ENCODE measurements at places on chromosomes 1 and 21. TPM values are rescaled to one million over a fixed set of nuclear protein-coding genes. Genes with fewer than 3 reads are reported as not detected.
A peak's percentile ranks its signal among the peaks of the same experiment; 100 is the strongest.

DNA sequence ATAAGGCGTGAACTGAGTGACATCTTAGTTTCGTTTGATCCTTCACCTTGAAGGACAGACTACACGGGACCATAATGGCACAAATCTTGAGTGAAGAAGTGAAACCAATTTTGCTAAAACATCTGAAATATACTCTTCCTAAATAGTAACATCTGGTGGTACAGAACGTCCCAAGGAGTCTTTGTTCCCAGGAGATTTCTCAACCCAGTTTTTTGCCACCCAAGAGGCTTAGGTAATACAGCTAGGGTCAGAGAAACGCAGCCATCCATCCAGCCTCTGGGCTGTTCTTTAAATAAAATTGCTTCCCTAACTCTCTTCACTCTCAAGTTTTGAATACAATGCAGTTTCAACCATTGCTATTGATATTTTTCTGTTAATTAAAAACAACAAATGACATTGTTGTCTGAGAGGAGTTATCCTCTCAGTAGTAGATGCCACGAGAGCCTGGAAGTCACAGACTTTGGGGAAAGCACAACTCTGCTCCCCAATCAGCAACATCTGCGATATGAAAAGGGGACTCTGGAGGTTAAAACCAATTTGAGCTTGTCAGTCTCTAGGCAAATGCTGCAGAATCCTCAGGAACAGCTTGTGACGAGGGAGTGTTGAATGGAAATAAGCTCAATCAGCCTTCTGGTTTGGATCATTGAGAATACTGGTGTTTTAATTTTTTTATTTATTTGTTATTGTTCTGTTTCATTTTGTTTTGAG is 394.3 kb upstream of the ADGRL2 start:
- no peak overlapping the region for H3K4me3 ChIP-seq
- H3K27me3 ChIP-seq = no peaks in the 10 kb centered on the region
- DNase-seq = no peak
- no peaks in the 10 kb centered on the region for H3K4me1 ChIP-seq

- no peaks in the 10 kb centered on the region for H3K36me3 ChIP-seq
- no peak for DNase-seq
- H3K27ac ChIP-seq = no peak overlapping the region
- H3K4me1 ChIP-seq = no peaks in the 10 kb centered on the region
These were observed 25.4 kb downstream of the NUF2 start for GRCh38 chr1:163347106-163347505.

GRCh38 chr1:43822040-43822690 is 111.4 kb upstream of the ARTN start:
- no peaks in the 10 kb centered on the region for H3K36me3 ChIP-seq
- H3K27ac ChIP-seq = no peak overlapping the region
- no peak overlapping the region for H3K4me3 ChIP-seq
- H3K4me1 ChIP-seq = no peaks in the 10 kb centered on the region
- no peaks in the 10 kb centered on the region for H3K27me3 ChIP-seq

PTGER3 gene
- total RNA-seq = 2.7 TPM

MYOC gene
- 0.69 TPM for total RNA-seq

- no peak for DNase-seq
- H3K4me3 ChIP-seq = no peak overlapping the region
- no peaks in the 10 kb centered on the region for H3K27me3 ChIP-seq
- no peaks in the 10 kb centered on the region for H3K36me3 ChIP-seq
These were observed 59.3 kb downstream of the IGSF5 start for GRCh38 chr21:39804240-39804639.

GRCh38 chr1:201217851-201218250 is 27.2 kb downstream of the IGFN1 start:
- H3K4me3 ChIP-seq = no peak overlapping the region
- no peaks in the 10 kb centered on the region for H3K36me3 ChIP-seq
- no peak for DNase-seq
- H3K27ac ChIP-seq = no peak overlapping the region
- no peaks in the 10 kb centered on the region for H3K27me3 ChIP-seq

DNA sequence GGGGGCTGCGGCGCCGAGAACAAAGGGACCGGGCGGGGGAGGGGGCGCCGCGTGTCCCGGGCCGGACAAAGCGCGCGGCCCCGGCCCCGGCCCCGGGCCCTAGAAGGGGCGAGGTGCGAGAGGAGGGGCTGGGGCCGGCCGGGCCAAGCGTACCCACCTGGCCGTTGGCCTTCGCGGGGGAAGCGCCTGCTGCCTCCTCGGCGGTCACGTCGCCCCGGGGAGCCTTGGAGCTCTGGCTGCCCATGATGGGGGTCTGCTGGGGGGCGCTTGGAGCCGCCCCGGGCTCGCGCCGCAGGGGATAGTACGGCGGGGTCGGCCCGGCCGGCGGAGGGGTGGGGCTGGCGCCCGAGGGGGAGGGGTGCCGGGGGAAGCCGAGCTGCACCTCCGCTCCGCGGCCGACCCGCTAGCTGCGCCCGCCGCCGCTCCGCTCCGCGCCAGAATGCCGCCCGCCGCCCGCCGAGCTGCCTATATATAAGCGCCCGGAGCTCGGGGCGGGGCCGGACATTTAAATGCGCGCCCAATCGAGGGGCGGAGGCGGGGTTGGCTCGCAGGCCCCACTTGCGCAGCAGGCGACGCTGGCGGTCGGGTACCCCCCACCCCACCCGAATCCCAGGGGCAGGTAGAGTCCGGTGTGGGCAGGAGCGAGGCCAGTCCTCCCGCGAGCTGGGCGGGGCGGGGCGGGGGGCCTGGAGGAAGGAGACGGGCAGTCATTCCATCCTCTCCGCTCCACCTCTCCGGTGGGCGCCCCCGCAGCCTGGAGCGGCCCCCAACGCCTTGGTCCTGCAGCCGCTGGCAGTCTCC is at the start of gene MARCKSL1:
MARCKSL1 (minus strand) TSS at position 444 of the 801 bp plus-strand sequence; CDS start at position 244, 200 bp downstream.
- peaks cover 21% of the 10 kb centered on the region for H3K36me3 ChIP-seq
- peak within 1 kb of the TSS; percentile 60 for H3K27ac ChIP-seq
- H3K27me3 ChIP-seq = no peaks in the 10 kb centered on the region
- peak within 1 kb of the TSS; percentile 60 for H3K4me3 ChIP-seq
- DNase-seq = peak; percentile 87
- H3K4me1 ChIP-seq = peaks cover 28% of the 10 kb centered on the region

HORMAD1 gene
- 1.2 TPM for total RNA-seq

- peaks cover 10% of the 10 kb centered on the region for H3K4me1 ChIP-seq
- no peaks in the 10 kb centered on the region for H3K27me3 ChIP-seq
- no peak for DNase-seq
- no peak overlapping the region for H3K4me3 ChIP-seq
- no peak overlapping the region for H3K27ac ChIP-seq
- H3K36me3 ChIP-seq = no peaks in the 10 kb centered on the region
These were observed 47.0 kb upstream of the CSF1 start for GRCh38 chr1:109863667-109864046.
